ENCODE measurements at places on chromosomes 3 and 15.

DNA sequence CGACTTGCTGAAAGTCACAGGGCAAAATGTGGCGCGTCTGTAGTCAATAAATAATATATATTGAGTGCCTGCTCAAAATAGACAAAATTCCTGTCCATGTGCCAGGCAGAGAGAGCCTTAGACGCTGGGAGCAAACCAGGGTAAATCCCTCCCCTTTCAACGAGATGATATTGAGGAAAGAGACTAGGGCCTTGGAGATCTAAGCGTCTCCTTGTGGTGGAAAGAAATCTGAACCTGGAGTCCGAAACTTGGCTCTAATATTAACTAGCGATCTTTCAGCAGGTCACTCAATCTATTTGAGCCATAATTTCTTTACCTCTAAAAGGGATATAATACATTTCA, 348 bp upstream of the DPP8 start:
- DNase-seq: no peak

DNA sequence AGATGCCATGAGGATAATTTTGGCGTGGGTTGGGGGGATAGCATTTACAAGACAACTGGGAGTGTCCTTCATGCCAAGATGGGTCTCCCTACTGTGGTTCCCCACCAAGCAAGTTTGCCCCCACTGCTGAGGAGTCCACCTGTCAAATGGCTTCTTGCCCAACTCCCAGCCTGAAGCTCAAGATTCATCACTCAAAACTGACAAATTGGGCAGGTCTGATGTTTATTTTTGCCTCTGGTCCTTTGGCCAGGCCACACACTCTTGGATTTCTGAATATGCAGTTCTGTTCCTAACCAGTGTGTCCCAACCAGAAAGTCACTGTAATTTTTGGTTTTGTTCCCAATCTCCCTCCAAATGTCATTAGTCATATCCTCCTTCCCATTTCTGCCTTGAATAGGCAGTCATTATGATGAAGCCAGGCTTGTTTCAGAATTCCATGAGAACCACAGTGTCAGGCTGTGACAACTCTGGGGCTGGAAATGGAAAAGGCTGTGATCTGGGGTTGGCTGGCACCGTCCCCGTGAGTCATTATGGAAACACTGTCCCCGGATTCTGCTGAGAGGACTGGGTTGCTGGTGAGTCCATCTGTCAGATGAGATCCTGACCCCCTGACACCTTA, 29.3 kb upstream of the MEF2A start:
- peak; percentile 61 for DNase-seq

- DNase-seq: no peak
Measured at GRCh38 chr15:39539466-39539865, 41.4 kb upstream of the THBS1 start.

DNA sequence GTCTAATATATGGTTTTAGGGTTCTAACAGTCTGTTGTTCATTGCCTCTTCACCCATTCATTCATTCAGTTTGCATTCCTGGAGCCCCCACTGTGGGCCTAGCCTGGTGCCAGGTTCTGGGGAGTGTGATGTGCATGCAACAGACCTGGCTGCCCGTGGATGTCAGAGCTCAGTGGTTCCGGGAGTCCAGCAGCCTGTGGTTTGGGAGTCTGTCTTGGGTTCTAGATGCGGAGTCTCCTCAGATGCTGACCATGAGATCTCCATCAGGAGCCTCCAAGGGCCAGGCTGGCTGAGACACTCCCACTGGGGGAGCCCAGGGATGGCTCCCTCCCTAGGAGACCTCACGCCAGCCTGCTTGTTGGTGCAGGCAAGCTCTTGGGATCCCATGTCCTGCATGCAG, 92.1 kb upstream of the SEC13 start:
- no peak for DNase-seq

GRCh38 chr3:16502347-16502908, 11.1 kb downstream of the RFTN1 start:
- DNase-seq: no peak

DNA sequence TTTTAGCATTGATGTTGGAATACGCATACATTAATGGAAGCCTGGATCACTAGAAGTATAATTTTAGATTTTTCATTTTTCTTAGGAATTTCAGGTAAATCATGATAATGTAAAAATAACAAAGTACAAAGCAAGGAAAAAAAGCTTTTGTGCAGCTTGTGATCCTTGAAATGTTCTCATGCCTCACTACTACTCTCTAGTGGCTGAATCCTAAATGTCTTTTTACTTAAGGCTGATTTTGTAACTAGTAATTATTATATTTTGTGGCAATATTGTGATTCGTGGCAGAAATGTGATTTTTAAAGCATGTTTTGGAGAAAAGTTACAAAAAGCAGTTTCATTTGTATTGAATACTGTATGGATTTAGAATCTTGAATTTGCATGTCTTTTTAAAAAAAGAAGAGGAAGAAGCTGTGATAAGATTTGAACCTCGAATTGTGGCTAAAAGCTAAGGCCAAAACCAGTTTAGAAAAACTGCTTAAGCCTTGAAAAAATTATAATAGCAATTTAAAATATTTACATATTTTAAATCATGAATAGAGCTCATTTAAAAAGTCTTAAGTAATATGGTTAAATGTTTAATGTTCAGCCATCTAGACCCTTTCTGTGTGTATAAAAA, 39.0 kb downstream of the U2SURP start:
- peak; percentile 61 for DNase-seq

GRCh38 chr3:107236655-107237337, 140.4 kb upstream of the CCDC54 start:
- peak; percentile 69 for DNase-seq

- peak; percentile 82 for DNase-seq
Measured at GRCh38 chr15:71800835-71801745, 9.3 kb upstream of the NR2E3 start.

- DNase-seq: no peak
Measured at GRCh38 chr15:45274636-45275380, 22.8 kb downstream of the SLC28A2 start.

DNA sequence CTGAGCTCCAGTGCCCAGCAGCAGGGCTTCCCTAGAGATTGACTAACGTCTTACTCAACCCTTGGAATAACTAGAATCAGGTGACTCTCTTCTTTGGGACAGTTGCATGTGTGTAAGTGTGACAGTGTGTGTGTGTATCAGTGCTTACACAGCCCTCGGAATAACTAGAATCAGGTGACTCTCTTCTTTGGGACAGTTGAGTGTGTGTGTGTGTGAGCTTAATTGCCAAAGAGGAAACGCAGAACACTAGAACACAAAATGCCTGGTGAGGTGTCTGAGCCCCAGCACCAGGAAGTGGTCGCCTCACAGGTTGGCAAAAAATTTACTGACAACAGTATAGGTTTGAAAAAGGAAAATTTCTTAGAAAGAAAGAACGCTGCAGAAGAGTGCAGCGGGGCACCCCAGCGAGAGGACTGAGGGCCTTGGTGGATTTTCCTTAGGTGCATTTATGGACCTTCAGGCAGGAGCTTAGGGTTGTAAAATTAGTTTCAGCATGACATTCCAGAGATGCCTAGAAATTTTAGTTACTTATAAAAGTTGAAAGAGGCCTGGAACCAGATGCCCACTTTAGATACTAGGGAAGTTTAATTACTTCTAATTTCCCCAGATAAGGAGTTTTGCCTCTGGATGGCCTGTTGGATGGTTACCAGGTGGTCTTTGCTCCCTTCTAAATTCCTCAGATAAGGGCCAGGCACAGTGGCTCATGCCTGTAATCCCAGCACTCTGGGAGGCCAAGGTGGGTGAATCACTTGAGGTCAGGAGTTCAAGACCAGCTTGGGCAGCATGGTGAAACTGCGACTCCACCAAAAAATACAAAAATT, 3.7 kb upstream of the WDR82 start:
- DNase-seq: peak; percentile 41

GRCh38 chr15:62564886-62565633, 400.0 kb upstream of the C2CD4B start:
- DNase-seq: no peak

DNA sequence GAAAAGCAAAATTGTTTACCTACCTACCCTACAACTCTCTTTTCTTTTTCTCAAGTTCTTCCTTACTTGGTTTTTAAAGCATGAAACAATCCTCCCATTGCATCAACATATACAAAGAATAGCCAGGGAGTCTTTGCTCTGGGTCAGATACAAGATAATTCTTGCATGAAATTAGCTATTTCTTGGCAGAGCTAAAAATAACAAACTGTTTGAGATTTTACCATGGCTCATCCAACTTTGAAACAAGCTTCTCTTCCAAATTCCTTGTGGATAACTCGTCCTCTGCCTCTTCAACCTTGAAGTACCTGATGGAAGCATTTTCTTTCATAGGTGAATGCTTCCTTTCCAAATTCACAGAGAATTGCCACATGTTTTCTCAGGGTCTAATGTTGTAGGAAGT, 9.2 kb upstream of the CBLB start:
- DNase-seq: no peak

GRCh38 chr3:157300094-157300493, 136.6 kb upstream of the PTX3 start:
- DNase-seq: no peak

- DNase-seq: no peak
Measured at GRCh38 chr3:127584734-127585133, 5.8 kb downstream of the TPRA1 start.

- no peak for DNase-seq
Measured at GRCh38 chr15:77015646-77016320, 20.9 kb downstream of the PSTPIP1 start.
